ENCODE measurements at places on chromosomes 2 and 18.
A peak's percentile ranks its signal among the peaks of the same experiment; 100 is the strongest.

GRCh38 chr2:238069021-238069709, 8.4 kb downstream of the SCLY start:
- DNase-seq, result no peak

DNA sequence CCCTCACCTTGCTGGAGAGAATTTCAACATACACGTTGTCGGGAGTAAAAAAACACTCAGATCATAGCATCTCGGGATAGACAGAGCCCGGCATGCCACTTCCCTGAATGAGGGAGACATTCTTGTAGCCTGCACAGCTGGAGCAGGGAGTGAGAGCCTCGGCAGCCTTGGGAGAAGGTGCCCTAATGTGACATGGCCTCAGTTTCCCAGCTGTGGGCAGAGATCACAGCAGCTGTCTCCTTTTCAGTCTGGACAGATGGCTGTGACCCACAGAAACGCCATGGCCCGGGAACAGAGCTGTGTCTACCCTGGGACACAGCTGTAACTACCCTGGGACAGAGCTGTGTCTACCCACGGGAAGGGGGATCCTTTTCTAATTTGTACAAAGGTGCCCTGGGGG, 55.9 kb downstream of the HS1BP3 start:
- no peak for DNase-seq

- DNase-seq, result peak; percentile 68
Measured at GRCh38 chr2:37590119-37590571, 81.3 kb downstream of the CDC42EP3 start.

GRCh38 chr2:72325592-72326422, 178.1 kb upstream of the CYP26B1 start:
- DNase-seq, result no peak

DNA sequence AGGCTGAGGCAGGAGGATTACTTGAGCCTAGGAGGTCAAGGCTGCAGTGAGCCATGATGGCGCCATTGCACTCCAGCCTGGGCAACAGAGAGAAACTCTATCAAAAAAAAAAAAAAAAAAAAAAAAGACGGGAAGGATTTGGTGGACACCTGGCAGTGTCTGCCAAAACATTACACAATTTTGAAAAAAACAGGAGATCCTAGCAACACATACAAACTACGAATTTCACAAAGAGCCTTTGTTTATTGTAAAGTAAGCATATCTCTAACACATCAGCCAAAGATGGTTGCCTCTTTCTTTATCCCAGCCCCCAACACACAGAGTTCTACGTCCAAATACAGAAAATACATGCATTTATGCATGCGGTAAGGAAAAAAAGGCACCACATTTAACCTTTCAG, 7.6 kb downstream of the GPR45 start:
- DNase-seq, result no peak

DNA sequence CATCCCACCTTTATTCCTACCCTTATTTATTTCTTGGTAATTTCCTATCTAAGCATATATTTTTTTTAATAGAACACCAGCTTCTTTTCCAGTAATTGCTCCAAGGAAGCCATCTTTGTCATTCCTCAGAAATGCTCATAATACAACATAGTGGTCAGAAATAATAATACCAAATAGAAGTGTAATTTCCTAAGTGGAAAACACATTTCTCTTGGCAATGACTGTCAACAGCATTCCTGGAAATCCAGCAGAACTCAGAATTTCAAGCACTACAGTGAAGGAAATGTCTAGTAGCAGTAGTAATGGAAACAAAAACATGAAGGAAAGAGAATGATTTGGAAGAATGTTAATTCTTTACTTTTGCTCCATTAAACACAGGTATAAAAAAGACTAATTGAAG, 56.6 kb downstream of the GDF7 start:
- no peak for DNase-seq

GRCh38 chr18:56307354-56308170, 330.8 kb downstream of the TXNL1 start:
- no peak for DNase-seq

- no peak for DNase-seq
Measured at GRCh38 chr2:57891086-57891712, 155.4 kb upstream of the VRK2 start.

DNA sequence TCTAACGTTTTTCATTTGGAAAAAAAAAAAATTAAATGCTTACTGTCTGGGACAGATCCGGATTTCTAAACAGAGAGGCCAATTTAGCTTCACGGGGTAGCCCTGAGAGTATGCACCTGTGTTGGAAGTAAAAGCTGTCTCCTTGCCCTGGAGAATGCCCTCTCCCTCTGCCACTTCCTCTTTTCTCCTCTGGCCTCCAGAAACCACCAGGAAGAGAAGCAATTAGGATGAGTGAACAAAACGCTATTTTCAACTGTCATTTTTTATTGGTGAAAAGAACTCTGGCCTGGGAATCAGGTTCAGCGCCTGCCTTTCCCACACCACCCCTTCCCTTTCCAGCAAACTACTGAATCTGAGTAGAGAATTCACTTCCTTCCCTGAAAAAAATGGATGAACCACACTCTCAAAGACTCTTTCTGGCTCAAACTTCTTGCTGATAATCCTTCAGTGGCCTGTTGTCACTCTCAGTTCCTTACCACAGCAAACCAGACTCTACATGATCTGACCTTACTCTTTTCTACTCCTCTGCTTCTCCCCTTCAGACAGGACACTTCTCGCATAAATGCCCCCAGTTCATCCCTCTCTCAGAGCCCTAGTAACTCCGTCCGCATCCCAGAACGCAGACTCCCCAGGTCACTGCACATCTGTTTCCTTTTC, 29.8 kb downstream of the KLF7 start:
- no peak for DNase-seq

DNA sequence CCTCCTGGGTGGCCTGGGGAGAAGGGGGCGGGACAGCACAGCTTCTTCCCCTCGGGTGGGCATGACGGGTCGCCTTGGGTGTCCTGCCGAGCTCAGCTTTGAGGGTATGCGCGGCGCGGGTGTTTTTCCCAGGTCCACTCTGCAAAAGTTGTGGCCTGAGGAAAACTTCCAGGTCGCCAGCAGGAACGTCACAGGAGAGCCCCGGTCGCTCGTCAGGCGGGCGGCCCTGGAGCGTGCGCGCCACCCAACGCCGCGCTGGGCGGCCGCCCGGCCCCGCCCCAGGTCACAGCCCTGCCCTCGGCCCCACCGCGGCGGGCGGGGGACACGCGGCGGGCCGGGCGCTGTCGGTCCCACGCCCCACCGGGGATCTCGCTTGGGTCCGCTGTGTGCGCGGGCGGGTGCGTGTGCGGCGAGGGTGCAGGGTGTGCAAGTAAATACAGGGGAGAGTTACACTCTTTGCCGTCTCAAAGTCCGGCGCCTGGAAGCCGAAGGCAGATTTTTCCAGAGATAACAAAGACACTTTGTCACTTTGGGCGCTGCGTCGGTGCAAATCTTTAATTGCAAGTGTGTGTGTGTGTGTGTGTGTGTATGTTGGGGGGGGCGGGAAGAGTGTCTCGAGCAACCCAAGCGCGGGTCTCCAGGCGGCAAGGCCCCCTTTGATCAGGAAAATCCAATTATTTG, 616 bp upstream of the SP5 start:
- DNase-seq, result no peak

GRCh38 chr2:12433626-12433990, 283.1 kb upstream of the TRIB2 start:
- no peak for DNase-seq

Measured in renal cortical epithelial cell (primary cell).